Activated CD4-positive, alpha-beta T cell treated with anti-CD3 and anti-CD28 coated beads, Interleukin-2, Interleukin-4, amounts not matched to agents 100 ng/mL and 50 ng/mL, durations not matched to agents 16 hours and 8 hours (primary cell): ENCODE measurements at places on chromosomes 11 and 22.

GRCh38 chr11:83238111-83238510, 44.6 kb downstream of the ANKRD42 start:
- DNase-seq, result no peak

- no peak for DNase-seq
These were observed 15.1 kb upstream of the CABP7 start for GRCh38 chr22:29704528-29705285.

GRCh38 chr22:48071828-48072227, 1309.4 kb downstream of the TBC1D22A start:
- DNase-seq, result no peak

- DNase-seq, result no peak
These were observed 17.7 kb downstream of the MOGAT2 start for GRCh38 chr11:75735181-75735845.

- no peak for DNase-seq
These were observed 56.6 kb downstream of the BID start for GRCh38 chr22:17717708-17718107.

- no peak for DNase-seq
These were observed 394 bp downstream of the KIAA1671 start for GRCh38 chr22:24952837-24953383.

DNA sequence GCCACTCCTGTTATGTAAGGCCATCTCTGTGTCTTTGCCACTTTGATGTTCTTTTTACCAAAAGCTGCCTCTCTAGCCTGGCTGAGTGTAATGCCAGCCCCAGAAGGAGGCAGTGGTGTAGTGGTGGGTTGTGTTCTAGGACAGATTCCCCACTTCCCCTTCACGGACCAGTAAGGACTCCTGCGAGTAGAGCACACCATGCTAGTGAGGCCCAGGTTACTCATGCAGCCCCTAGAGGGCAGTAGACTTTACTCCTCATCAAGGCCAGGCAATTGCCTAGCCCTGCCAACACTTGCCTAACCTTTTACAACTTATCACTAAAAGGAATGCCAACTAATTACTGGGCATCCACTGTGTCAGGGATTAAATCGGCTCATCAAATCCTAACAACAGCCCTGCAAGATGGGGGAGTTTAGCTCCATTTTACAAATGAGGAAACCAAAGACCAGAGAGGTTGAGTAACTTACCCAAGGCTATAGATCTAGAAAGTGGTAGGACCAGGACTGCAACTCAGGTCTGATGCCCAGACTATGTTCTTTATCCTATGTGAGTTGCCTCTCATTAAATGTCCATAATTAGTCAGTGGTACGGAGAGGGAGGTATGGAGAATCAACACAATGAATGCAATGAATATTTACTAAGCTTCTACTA, 75.3 kb downstream of the APIP start:
- DNase-seq, result peak; percentile 39

DNA sequence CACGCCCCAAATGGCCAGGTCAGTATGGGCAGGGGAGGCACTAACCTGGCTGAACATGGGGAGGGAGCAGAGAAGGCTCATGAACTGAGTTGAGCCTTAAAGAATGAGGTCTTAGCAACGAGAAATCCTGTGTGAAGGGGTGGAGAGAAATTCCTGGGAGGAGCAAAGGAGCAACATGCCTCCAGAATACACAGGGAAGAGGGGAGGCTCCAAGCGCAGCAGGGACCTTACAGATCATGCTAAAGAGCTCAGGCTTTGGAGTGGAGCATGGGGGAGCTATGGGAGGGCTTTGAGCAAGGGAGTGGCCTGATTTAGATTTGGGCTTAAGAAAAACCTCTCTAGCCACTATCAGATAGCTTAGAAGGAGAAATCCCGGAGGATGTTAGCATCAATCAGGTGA, 88.1 kb downstream of the MN1 start:
- no peak for DNase-seq

GRCh38 chr11:67022961-67023956, at the start of gene SYT12:
Gene SYT12, plus strand, starts transcription at chr11:67023134. Its CDS starts 7,011 bp downstream, at chr11:67030145.
- no peak for DNase-seq

DNA sequence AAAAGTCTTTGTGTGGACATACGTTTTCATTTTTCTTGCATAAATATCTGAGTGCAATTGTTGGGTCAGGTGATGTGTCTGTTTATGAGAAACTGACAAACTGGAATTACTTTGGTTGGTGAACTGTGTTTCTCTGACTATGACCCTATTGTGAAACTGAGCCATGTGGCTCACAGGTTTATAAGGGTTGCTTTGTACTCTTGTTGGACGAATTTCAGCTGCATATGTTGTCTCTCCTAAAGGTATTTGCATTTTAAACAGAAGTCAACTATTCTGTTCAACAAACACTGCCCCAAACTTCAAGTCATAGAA, 34.4 kb upstream of the RASD2 start:
- DNase-seq, result no peak

- no peak for DNase-seq
These were observed 1188.2 kb upstream of the RAG2 start for GRCh38 chr11:37786214-37786755.

- DNase-seq, result no peak
These were observed 19.2 kb upstream of the CBX6 start for GRCh38 chr22:38891256-38891655.

- DNase-seq, result no peak
These were observed 221.7 kb downstream of the SNX19 start for GRCh38 chr11:130694488-130695045.

DNA sequence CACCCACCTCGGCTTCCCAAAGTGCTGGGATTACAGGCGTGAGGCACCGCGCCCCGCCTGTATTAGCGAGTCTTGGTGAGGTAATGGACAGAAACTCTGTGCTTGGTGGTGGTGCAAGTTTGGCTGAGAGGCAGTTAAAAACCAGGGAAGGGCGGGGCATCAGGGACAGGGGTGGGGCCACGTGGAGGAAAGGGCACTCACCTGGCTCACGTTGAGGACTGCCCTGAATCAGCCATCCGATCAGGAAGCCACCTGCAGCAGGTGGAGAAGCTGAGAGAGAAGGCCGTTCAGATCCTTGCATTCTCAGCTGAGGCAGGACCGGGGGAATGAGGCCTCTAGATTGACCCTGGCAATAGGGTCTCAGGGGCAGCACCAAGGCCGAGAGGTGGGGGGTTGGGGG, 12.1 kb upstream of the CHRM1 start:
- no peak for DNase-seq

DNA sequence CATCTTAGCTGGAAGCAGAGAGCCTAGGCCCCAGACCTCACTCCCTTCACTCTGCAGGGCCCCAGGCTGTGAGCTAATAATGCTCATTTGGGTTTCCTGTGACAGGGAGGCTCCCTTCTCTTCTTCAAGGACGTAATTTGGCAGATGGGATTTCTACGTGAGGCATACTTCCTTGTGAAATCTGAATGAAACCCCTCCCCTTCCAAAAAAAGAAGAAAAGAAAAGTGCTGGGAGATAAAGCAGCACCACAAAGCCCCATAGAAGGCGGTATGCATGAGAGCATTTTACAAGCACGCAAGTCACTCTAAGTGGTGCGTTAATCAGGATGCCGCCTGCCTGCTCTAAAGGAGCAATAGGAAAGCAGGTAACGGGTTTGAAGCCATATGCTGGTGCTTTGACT, 5.7 kb downstream of the P2RX3 start:
- DNase-seq, result no peak

DNA sequence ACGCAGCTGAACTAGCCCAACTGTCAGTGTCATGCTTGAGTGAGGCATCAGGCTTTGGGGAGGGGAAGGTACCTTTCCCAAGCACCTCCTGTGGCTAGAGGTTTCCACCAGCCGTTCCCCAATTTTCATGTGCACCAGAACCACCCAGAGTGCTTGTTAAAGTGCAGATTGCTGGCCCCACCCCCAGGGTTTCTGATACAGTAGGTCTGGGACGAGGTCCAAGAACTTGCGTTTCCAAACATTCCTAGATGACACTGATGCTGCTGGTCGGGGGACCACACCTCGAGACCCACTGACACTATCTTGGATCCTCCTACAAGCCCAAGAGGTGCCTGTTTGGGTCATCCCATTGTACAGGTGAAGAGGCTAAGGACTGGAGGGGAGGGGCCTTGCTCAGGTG, 59.8 kb downstream of the PDE2A start:
- DNase-seq, result no peak

DNA sequence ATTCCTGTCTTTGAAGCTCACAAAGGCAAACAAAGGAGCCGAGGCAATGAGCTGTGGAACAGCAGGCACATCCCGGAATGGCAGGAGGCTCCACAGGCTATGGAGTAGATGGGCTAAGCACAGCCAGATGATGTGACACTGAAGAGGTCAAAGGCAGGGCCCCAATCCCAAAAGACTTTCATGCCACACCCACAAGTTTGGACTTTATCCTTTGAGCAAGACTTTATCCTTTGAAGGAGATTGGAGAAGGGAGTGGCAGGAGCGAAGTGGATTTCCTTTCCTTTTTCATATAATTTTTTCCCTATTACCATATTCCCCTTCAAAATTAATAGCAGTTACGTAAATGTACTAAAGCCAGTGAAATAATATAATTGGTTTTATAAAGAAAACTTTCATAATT, 379.4 kb downstream of the CADM1 start:
- no peak for DNase-seq

DNA sequence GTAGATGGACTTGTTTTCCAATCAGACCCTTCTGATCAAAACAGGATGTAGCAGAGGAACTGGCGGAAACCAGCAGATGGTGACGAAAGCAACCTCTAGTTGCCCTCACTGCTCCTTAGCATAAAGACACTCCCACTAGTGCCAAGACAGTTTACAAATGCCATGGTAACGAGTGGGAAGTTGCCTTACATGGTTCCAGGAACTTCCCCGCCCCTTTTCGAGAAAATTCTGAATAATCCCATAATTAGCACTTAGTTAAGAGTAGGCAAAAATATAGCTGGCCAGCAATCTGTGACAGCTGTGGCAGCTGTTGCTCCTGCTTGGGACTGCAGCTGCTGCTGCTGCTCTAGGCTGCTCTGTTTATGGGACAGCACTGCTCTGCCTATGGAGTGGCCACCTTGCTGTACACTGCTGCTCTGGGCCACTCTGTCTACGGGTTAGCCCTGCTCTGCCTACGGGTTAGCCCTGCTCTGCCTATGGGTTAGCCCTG, 33.4 kb upstream of the SORL1 start:
- peak; percentile 42 for DNase-seq

- DNase-seq, result no peak
These were observed 30.9 kb downstream of the OSBPL5 start for GRCh38 chr11:3134218-3134621.

- no peak for DNase-seq
These were observed 107.5 kb upstream of the SESN3 start for GRCh38 chr11:95338430-95338991.

GRCh38 chr11:47443817-47444216, 5.1 kb downstream of the RAPSN start:
- no peak for DNase-seq

- no peak for DNase-seq
These were observed 92.1 kb downstream of the PKNOX2 start for GRCh38 chr11:125256541-125257189.

DNA sequence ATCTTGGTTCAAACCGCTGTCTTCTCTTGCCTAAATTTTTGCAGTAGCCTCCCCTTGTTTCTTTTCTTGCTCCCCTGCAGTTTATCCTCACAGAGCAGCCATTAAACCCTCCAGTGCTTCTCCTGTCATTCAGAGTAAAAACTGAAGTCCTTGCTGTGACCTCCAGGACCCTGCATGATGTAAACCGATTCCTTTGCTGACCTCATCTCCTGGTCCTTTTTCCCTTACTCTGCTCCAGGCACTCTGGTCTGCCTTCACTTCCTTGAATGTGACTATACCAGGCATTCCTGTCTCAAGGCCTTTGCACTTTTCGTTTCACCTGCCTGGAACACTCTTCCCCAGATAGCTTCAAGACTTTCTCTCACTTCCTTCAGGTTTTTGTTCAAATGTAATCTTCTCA, 152.0 kb downstream of the WNT11 start:
- no peak for DNase-seq

GRCh38 chr22:43094085-43094484, 4.9 kb upstream of the TTLL1 start:
- no peak for DNase-seq

DNA sequence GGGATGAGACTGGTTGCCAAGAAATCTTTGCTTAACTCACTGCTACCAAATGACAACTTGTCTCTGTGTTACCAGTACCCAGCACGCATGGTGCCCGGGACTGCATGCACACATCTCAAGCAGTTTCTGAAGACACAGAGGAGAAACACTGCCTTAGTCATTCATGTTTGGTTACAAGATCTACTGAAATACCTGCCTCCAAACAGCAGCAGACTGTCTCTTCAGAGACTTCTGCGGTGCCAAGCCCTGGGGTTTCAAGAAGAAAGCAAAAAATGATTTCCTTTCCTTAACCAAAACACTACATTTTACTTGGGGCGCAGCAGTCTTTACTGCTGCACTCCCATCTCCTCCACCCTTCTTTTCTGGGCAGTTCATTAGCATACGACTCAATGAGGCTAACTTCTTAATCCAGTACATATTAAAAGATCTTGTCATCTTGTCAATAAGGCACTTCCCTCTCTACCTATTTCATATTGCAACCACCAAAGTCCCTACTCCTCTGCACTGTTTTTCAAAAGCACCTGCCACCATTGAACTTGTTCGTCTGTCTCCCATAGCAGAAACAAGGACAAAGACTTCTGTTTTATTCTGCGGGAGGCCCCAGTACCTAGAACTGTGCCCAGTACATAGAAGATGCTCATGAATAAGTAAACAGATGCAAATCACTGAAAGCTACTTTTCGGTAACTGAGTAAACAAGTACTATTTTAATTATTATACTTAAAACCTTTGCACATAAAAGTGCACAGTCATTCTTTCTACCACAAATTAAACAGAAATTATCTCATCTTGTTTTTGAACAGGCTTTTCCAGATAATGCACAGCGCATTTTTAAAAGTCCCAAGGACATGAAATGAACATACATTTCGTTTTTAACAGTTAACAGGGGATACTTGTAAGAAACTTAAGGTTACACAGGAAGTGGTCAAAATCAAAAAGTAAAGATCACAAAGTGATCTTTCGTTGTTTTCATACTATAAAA, 4.0 kb downstream of the NAP1L4 start:
- DNase-seq, result peak; percentile 40

GRCh38 chr11:107819361-107820014, 39.1 kb downstream of the SLC35F2 start:
- DNase-seq, result no peak

GRCh38 chr22:17712441-17712840, 61.8 kb downstream of the BID start:
- no peak for DNase-seq

DNA sequence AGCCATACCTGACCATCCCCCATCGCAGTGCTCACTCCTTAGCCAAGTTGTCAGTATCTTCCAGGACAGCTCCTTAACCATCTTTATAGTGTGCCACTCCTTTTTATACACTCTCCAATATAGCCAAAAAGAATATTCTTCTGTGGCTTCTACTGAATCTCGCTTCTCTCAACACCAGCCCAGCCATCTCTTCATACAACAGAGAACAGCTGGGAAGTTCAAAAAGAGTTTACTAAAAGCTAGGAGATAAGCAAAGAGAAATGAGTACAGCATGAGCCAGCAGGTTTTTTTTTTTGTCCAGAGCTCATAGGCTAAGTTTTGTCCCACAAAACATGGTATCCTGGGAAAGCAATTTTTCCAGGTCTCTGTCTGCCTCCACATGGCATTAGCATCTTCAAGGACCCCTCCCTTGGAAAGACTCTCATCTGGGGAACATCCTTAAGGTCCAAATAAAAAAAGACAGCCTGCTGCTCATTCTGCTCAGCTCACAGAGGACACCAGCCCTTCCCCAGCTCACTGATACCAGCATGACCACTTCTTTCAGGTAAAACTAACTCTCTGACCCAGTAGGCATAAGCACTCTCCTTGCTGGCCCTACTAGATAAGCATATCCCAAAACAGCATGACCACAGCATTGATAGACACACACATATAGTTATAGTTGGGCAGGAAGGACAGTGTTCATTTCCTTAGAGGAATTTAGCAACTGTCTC, 48.8 kb upstream of the YWHAH start:
- DNase-seq, result no peak
